ENCODE measurements at places on chromosomes 5 and 9. TPM values are rescaled to one million over a fixed set of nuclear protein-coding genes. Genes with fewer than 3 reads are reported as not detected.

GRCh38 chr9:13118313-13118712 lies 161.2 kb downstream of the MPDZ start:
- no peak for DNase-seq

- no peak for DNase-seq
Measured at GRCh38 chr5:22560147-22560546, 293.0 kb downstream of the CDH12 start.

DNA sequence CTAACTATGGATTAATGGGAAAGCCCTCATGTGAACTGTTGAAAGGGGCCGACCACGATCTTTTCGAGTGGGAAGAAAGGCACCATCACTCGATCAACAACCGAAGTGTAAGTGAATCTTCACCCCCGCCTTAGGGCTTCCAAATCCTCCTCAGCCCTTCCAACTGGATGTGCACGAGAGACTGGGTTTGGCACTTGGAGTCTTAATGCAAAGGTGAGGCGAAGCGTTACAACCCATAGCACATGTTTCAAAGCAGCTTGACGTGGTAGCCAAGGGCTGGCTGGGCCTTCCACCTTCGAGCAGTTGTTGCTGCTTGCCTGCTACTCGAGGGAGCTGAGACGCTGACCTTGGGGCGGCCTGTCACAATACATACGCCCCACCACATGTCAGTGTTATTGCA lies 5.7 kb upstream of the LCN9 start:
- no peak for DNase-seq

GRCh38 chr9:77291714-77292113 lies 114.4 kb downstream of the VPS13A start:
- DNase-seq, result no peak

DNA sequence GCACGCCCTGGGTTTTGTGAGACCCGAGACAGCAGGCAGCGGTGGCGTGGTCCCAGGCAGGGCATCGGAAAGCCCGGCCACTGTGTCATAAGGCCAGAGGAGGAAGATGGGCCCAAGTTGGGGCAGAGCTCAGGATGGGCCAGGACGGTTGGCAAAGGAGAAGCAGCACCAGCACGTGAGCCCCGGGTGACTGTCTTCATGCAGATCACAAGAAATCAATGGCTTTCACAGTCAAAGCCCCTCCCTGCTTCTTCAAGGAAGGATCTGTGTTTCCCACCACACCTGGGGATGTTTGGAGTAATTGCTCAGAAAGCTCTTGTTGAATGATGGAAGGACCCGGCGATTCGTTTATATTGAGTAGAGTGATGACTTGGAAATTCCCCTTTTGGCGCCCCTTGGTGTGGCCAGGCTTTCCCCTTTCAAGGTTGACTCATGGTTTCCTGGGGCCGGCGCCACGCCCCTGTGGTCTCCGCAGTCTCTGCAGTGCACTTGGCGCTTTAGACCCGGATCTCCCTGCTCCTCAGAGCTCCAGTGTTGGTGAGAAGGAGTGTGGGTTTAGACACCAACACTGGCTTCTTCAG lies 52.1 kb downstream of the IL31RA start:
- peak; percentile 85 for DNase-seq

DNA sequence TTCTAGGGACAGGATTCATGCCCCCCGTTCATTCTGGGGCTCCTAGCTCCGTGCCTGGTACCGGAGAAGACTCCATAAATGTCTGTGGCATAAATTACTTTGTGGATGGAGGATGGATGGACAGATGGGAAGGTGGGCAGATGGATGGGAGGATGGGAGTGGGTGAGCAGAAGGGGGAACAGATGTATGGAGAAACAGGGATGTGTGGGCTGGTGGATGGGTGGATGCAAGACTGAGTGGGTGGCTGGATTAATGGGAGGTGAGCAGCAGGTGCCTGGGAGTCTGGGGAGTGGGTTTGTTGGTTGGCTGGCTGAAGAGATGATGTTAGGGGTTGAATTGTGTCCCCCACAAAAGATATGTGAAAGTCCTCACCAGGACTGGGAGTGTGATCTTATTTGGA lies 43.5 kb downstream of the SARDH start:
- no peak for DNase-seq

DNA sequence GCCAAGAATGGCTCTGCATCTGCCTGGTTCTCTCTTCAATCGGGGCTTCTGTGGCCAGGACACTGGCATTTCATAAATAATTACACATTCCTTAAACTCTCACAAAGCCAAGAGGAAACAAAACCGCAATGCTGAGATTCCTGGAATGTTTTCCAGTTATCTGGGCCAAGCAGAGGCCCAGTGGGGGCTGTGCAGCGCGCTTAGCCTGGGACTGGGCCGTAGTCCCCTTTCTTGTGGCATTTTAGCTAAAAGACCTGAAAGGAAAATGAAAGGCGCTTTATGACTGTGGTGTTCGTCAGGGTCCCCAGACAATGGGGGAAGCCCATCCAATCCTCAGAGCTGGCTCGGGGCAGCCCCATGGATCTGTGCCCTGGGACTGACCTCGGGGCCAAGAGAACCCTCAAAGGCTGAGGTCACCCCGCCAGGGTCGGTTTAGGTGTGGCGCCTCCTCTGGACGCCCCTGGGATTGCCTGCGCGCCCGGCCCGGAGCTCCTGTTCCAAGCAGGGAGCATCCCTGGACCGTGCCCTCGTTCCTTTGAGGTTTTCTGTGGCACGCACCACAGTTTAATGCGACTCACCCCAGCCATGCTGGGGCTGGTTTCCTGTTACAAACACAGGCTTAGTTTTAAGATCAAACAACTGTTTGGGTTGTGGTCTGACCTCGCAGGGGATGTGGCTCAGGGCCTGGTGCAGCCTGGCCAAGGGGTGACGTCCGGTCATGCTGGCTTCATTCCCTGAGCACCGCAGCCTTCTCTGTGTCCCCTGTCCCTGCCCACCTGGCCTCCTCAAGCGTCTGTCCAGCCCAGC lies 51.5 kb upstream of the NKD2 start:
- no peak for DNase-seq

- DNase-seq, result no peak
Measured at GRCh38 chr5:111781200-111781599, 24.2 kb upstream of the NREP start.

GRCh38 chr9:112755675-112756074 lies 5.1 kb downstream of the SNX30 start:
- no peak for DNase-seq

DNA sequence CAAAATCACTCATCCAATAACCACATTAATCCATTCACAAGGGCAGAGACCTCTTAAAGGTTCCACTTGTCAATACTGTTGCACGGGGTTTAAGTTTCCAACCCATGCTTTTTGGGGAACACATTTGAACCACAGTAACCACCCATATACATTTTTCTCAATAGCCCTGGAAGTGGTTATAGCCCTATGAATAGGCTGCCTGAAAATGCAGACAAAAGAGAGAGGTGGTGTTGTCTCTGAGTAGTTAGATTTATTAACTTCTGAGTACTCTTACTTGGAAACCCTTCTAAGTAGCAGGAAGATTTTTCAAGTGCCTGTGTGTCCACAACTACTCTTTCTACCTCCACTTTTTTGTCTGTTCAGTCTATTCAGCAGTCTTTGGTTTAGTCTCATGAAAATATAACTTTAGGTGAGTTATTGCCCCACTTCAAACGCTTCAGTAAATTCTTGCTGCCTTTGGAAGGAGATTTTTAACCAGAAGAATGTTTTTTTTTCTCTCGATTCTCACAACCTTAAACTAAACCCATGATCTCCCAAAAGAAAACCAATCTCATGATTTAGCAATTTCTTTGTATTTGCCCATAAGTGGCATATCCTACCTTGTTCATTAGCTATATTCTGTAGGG lies 42.6 kb downstream of the ARHGEF28 start:
- DNase-seq, result no peak

DNA sequence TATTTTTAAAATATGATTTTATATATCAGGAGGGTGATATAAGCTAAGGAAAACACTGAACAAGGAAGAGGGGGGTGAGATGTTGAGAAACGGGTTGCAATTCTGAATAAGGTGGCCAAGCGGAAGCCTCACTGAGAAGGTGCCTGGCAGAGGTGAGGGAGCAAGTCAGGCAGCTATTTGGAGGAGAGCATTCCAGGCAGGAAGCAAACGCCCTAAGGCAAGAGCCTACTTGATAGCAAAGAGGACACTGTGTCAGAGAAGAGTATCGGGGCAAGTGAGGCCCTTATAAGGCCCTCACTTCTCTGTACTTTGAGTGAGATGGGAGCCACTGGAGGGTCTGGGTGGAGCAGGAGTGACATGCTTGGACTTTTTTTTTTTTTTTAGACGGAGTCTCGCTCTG lies 8.0 kb upstream of the CTNNA1 start:
- DNase-seq, result no peak

- no peak for DNase-seq
Measured at GRCh38 chr5:109705596-109705995, 15.9 kb downstream of the MAN2A1 start.

- DNase-seq, result no peak
Measured at GRCh38 chr9:134723037-134723436, 81.4 kb downstream of the COL5A1 start.

GRCh38 chr5:98492258-98492657 lies 281.2 kb upstream of the RGMB start:
- no peak for DNase-seq

- no peak for DNase-seq
Measured at GRCh38 chr9:35689542-35690293, at the start of gene TPM2. Gene TPM2 (minus strand): TSS chr9:35689925. CDS start chr9:35689817, 108 bp downstream.

DNA sequence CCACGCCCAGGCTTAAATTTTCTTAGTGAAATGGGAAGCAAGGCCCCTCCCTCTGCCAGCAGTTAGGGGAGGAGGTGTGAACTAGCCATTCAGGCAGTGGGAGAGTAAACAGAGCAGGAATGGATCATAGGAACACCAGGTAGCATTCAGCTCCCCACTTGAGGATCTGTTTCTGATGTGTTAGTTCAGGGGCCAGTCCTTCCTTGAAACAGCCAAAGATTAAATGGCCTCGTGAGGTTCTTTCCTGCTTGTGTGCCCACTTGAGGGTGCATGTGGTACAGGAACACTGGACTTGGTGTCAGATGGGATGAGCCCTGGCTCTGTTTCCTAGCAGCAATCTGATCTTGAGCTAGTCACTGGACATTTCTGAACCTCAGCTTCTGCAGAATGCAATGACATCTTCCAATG lies 21.2 kb downstream of the FAXDC2 start:
- DNase-seq, result no peak

GRCh38 chr9:33198165-33198564 lies 31.0 kb upstream of the B4GALT1 start:
- no peak for DNase-seq

DNA sequence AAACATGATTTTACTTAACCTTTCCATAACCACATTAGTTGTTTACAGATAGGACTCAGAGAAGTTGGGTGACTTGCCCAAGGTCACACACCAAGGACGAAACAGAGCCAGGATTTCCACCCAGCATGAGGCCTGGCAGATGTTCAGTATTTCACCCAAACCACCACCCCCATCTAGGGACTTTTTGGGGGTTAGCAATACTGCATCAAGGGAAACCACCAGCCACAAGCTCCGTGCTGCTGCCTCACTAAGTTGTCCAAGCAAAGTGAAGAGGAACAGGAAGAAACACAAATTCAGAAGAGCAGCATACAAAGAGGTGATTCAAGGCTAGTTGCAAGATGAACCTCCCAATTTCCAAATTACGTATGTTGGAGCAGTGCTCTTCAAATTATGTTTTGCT lies 219.6 kb upstream of the RORB start:
- peak; percentile 22 for DNase-seq

GRCh38 chr5:138594305-138595058 lies 19.3 kb upstream of the HSPA9 start:
- DNase-seq, result no peak

GRCh38 chr5:66959653-66960052 lies 236.9 kb downstream of the CD180 start:
- DNase-seq, result no peak

GRCh38 chr9:79663300-79663699 lies 91.5 kb downstream of the TLE4 start:
- no peak for DNase-seq

GRCh38 chr5:34487159-34487879 lies 168.8 kb upstream of the RAI14 start:
- no peak for DNase-seq

GRCh38 chr5:50606179-50606578 lies 60.3 kb upstream of the PARP8 start:
- DNase-seq, result no peak

DNA sequence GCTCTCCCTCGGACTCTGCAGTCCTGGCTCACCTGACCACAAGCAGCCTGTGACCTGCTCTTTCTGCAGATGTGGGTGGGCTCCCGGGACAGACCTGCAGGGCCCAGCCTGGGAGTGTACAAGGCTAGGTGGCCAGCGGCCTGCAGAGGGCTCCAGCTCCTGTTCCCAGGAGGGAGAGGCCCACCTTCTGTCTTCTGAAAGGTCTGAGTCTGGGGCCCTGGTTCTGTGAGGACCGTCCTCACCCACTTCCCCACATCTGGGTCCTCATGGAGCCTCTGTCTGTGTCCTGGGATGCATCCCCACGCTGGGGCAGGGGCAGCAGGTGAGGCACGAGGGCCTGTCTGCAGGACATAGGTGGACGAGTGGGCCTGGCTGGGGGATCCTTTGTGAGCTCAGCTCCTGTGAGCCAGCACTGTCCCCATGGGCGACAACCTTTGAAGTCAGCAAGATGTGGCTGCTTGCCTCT lies 43.7 kb downstream of the PHF2 start:
- DNase-seq, result no peak

GRCh38 chr5:126987271-126987899 lies 43.0 kb downstream of the MARCHF3 start:
- no peak for DNase-seq

- no peak for DNase-seq
Measured at GRCh38 chr9:129751841-129752801, 721 bp downstream of the PTGES start.

Gene TMEM141
- total RNA-seq, result 51.1 TPM

Gene NPDC1
- total RNA-seq, result 21.4 TPM

Gene PCDHGA6
- 0.76 TPM for total RNA-seq

Gene SOHLH1
- not detected for total RNA-seq

Gene SPINK14
- total RNA-seq, result not detected

Gene ARSI
- total RNA-seq, result not detected

Gene FAXDC2
- total RNA-seq, result not detected

Gene RELL2
- total RNA-seq, result 21.3 TPM

Gene PCA3
- total RNA-seq, result not detected

Gene CFAP90
- total RNA-seq, result not detected

Gene AMACR
- total RNA-seq, result 5.2 TPM

Gene ABCA1
- total RNA-seq, result 1.2 TPM

Gene ARAP3
- 14.7 TPM for total RNA-seq

Data from CD4-positive, alpha-beta memory T cell (primary cell).